ENCODE measurements at places on chromosomes 6 and 20. TPM values are rescaled to one million over a fixed set of nuclear protein-coding genes. Genes with fewer than 3 reads are reported as not detected.
A peak's percentile ranks its signal among the peaks of the same experiment; 100 is the strongest.

DNA sequence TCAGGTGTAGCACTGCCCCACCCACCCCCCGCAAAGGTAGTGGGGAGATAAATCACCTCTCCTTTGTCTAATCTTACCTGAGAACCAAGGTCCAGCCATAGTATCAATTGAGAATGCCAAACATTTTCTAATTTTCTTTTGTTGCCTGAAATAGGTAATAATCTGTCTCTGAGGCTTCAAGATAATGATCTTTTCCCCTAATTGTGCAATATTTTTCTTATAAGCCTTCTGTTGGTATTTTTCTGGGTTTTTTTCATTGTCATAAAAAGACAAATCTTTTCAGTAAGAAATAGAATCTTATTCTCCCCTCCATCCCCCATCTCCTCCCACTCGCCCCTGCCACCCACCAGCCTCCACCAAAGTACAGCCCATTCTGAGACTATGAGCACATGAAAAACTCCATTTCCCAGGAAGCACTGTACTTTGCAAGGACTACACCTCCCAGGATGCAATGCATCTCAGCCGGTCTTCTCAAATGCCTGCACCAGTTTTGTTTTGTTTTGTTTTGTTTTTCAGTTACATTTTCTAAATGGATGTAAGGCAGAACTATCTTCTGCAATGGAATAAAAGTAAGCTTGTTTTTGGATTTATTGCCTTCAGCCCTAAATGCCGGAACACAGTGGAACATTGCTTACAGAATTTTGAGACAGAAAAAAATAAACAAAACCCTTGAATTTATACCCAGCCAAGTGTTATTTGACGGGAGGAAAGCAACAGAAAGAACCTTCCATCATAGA is 268.0 kb downstream of the TFAP2A start:
- peak; percentile 33 for DNase-seq

Gene ZNF334
- 0.12 TPM for total RNA-seq

- DNase-seq = peak; percentile 16
These were observed 78.5 kb downstream of the CD164 start for GRCh38 chr6:109303640-109304283.

GRCh38 chr6:121651420-121651819 is 216.0 kb downstream of the GJA1 start:
- no peak for DNase-seq

- DNase-seq = no peak
These were observed 36.6 kb downstream of the NKX2-4 start for GRCh38 chr20:21360705-21361104.

- peak; percentile 10 for DNase-seq
These were observed 60.1 kb upstream of the PRSS16 start for GRCh38 chr6:27187231-27188060.

DNA sequence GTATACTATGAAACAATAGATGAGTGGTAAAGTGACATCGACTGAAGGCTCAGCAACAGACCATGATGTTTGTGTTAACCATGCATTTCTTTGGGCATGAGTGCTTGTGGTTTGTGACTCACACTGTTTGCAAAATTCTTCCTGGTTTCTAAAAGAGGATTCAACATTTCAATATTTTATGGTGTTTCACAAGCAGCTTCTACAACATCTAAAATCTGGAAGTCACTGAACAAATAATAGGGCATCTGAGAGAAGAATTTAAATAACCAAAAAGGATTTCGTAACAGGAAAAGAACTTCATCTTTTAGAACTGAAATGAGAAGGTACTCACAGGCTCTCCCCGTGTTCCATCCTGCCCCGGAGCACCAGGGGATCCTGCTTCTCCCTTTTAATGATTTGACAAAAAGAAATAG is 146.2 kb downstream of the COL21A1 start:
- DNase-seq = peak; percentile 79

Gene TFAP2D
- not detected for total RNA-seq

DNA sequence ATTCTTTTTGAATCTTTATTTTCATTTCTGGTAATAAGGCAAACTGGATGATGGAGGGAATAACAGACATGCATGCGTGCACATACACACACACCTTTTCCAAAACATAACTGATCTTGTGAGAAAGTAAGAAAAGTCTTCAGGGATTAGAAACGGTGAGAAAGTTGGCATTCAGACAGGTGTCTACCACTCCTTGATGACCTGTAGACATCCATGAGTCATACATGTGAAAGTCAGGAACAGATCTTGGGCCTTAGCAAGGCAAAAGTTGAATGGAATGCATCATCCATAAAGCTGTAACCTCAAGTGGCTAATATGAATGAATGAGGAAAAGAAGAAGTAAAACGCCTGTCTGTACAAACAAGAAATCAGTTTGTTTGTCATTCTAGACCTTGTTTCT is 97.3 kb downstream of the GRIK2 start:
- no peak for DNase-seq

DNA sequence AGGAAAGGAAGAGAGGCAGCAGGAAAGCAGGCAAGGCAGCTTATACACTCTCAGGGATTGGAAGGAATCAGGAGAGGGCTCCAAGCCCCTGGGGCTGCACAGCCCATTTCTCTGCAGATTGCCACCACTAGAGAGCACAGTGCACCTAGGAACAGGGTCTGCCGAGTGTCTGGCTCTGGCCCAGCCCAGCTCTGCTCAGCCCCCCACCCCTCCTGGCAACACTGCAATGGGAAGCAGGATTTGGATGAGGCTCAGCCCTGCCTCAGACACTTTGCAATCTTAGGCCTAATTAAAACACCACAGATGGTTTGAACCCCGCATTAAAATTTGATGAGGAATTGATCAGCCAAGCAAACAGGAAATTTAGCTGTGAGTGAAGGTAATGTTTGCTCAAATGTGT is 252.7 kb downstream of the DHX35 start:
- DNase-seq = no peak

Gene SIRPG
- not detected for total RNA-seq

DNA sequence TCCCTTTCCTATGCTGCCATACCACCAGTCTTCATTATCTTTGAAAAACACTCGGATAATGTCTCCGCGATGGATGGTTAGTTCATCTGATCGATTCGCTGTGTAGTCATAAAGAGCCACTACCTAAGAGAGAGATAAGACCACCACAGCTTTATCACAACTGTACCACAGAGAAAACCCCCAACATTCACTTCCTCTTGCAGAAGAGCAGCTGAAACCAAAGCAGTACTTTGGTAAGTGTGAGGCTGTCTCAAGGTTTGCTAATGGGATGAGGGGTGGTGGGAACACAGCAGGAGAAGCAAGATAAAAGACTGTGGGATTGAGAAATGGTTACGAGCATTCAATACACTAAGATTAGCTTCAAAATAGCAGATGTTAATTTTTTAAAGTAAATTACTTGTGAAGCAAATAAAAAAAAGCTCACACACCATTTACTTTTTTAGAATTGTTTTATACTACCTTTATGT is 142.1 kb downstream of the MYB start:
- no peak for DNase-seq

GRCh38 chr6:99618649-99619408 is 12.2 kb downstream of the PRDM13 start:
- no peak for DNase-seq

- DNase-seq = no peak
These were observed 121.6 kb upstream of the GJE1 start for GRCh38 chr6:142011156-142011555.

GRCh38 chr20:59003836-59004492 is 3.1 kb downstream of the CTSZ start:
- DNase-seq = no peak

GRCh38 chr6:139337830-139338229 is 36.6 kb downstream of the CITED2 start:
- no peak for DNase-seq

Gene ADGRB3
- total RNA-seq = not detected

- peak; percentile 84 for DNase-seq
These were observed at the start of gene CFB for GRCh38 chr6:31945507-31946369. Gene CFB, plus strand, starts transcription at chr6:31946095. Its CDS starts 127 bp downstream, at chr6:31946222.

Gene LHFPL5
- not detected for total RNA-seq

Gene FAM217A
- not detected for total RNA-seq

DNA sequence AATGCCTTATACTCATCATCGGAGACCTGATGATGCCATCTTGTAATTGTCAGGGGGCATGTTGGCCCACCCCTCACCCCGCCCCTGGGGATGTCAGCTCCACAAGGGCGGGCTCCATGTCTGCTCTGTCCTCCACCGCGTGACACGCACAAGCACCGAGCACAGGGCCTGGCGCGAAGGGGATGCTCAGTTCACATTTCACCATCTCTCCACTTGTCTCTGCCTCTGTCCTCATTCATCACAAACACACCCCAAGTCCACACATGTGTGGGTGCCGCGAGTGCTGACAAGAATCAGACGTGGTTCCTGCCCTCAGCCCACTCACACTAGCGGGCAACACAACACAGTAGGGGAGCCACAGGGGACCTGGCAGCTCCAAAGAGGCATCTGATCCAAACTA is 151.2 kb upstream of the PTPN1 start:
- DNase-seq = no peak

DNA sequence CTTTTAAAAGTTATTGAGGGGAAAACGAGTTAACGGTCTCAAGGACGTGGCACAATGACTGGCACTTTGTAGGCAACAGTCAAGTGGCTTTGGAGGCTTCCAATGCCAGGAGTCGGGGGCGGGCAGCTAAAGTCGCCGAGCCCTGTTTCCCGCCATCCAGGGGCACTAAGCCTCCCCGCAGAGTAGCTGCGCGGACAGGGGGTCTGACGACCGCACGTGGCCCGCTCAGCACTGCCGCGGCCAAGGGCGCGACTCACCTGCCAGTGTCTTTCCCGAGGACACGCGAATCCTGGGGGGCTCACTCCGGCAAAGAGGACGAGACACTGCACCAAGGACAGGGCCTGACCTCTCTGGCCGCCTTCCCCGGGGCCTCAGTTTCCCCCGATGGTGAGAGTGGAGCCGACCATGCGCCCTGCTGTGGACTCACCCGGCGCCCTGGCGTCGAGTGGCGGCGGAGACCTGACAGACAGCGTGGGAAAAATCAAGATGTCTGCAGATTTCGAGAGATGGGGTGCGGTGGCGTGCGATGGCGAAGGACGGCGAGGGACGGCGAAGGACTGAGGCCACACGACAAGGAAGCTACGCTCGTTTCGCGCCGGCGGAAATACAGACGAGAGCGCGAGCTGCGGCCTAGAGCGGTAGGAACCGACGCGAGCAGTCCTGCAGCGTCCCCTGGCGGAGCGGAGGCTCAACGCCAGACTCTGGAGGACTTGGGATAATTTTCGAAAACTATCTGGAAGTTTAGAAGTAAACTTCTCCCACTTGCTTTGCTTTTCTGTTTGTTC is at the start of gene SNHG17:
Gene SNHG17 (minus strand): TSS at position 559 of the 785 bp plus-strand sequence.
- DNase-seq = peak; percentile 83

Gene RSPH3
- 3.3 TPM for total RNA-seq

Gene RBPJL
- total RNA-seq = not detected

DNA sequence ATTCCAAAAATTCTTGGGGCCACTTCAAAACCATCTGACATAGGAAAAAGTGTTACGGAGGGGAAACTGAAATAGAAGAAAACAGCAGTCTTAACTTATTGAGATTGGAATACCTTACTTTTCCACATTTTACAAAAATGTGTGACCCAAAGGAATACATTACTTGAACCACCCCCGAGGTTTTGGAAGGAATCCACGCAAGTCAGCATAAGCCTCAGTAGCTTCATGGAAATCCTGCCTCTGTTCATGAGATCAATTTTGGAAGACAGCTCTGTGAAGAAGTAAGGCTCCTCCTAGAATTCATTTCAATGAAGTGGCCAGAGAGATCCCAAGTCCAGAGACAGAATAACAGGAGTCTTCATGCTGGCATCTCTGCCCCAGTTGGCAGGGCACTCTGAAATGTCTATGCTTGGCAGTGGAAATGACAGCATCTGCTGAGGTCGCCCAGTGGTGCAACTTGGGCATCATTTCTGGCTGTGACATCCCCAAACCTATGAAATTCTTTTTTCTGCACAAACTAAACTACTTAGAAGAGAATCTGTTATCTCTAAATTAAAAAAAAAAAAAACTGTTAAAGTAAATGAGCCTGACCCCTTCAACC is 132.5 kb downstream of the EPM2A start:
- DNase-seq = no peak

GRCh38 chr6:7580927-7581618 is 8.9 kb upstream of the SNRNP48 start:
- DNase-seq = no peak

Gene MAP1LC3A
- 27.6 TPM for total RNA-seq

Gene SLPI
- total RNA-seq = 0.33 TPM

Gene EFCAB8
- not detected for total RNA-seq

DNA sequence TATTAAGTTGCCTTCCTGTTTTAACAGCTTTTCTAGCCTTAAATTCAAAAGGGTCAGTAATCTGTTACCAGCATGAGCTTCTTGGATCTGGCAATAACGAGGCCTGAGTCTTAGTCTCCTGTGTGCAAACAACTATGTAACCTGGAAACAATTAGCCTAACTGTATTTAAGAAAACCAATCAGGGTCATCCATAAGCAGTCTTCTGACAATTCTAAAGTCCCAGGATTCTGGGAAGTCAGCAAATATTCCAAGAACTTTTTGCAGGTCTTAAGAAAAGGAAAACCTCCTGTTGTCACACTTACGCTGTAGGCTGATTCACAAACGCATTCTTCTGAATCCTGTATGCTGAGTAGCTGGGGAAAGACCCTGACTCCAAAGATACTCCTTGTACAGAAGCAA is 90.4 kb downstream of the COL12A1 start:
- no peak for DNase-seq

GRCh38 chr6:156595476-156595875 is 181.7 kb upstream of the ARID1B start:
- DNase-seq = peak; percentile 50

GRCh38 chr6:42025066-42025844 is 25.1 kb upstream of the TAF8 start:
- DNase-seq = no peak

DNA sequence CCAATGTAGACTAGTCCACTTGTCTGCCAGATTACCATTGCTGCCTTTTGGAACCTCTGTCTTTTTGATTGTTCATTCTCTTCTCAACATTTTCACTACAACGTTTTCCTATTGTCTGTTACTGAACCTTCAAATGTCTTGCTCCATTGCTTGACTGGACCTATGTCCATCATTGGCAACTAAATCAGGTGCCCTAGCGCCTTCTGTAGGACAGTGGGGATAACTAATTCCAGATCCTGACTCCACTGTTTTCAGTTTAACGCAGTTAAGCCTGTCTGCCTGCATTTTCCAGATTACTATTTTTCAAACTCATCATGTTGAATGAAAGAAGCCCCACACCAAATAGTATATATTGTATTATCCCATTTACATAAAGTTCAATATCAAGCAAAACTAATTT is 433.6 kb downstream of the RNF144B start:
- DNase-seq = no peak
